Hematopoietic multipotent progenitor cell (in vitro differentiated cells): ENCODE measurements at places on chromosomes 2 and 18. TPM values are rescaled to one million over a fixed set of nuclear protein-coding genes. Genes with fewer than 3 reads are reported as not detected.

DNA sequence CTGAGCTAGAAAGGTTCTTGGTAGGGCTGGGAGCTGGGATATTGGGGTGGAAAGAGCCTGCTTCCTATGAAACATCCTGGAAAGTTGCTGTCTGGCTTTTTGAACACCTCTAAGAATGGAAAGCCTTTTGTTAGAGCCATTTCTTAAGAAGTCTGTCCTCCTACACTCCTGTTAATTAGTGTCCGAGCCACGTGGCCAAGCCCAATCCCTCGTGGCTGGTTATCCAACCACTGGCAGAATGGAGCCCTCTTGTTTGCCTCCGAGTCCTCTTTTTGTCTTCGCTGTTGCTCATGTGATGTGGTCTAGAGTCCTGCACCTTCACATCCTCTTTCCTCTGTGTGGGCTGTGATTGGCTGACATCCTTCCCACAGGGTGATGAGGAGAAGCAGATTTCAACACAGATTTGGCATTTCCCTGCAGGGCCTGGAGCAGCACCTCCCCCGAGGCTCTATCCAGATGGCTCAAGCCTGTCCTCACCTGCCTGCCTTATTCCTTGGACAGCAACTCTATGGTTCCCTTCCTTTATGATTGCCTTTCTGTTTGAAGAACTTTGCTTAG is 8.2 kb upstream of the TOGARAM2 start:
- no peak for DNase-seq

DNA sequence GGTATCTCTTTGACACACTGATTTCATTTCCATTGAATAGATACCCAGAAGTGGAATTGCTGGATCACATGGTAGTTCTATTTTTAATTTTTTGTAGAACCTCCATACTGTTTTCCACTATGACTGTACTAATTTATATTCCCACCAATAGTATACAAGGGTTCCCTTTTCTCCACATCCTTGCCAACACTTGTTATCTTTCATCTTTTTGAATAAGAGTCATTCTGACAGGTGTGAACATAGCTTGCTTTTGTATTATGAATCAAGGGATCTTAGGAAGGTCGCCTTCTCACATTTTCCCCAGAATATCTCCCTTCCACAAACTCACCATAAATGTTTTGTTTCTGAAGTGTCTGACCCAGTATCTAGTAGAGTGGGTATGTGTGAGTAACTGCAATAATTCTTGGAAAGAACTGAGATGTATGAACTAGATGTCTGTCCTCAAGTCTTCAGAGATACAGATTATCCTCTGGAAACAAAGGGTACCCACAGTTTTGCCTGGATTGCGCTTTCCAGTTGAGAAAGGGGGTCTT is 17.1 kb upstream of the SP3 start:
- DNase-seq = no peak

GRCh38 chr2:128445523-128445900 is 126.8 kb upstream of the HS6ST1 start:
- no peak for DNase-seq

Gene ALPI
- not detected for total RNA-seq

Gene AFF3
- total RNA-seq = 23.2 TPM
